ENCODE measurements at places on chromosomes 7 and 10. TPM values are rescaled to one million over a fixed set of nuclear protein-coding genes. Genes with fewer than 3 reads are reported as not detected.

Gene STAG3
- 41.3 TPM for total RNA-seq

Gene FXYD4
- total RNA-seq, result not detected

Gene SEMA3E
- total RNA-seq, result not detected

Gene C10orf62
- total RNA-seq, result not detected

Gene COPG2
- 15.3 TPM for total RNA-seq

Gene GPR26
- total RNA-seq, result not detected

Gene TAF3
- 12.4 TPM for total RNA-seq

Gene PPP1R3C
- total RNA-seq, result not detected

Gene ATP6V0A4
- total RNA-seq, result not detected

Gene ELFN1
- not detected for total RNA-seq

Gene SFRP4
- total RNA-seq, result not detected

DNA sequence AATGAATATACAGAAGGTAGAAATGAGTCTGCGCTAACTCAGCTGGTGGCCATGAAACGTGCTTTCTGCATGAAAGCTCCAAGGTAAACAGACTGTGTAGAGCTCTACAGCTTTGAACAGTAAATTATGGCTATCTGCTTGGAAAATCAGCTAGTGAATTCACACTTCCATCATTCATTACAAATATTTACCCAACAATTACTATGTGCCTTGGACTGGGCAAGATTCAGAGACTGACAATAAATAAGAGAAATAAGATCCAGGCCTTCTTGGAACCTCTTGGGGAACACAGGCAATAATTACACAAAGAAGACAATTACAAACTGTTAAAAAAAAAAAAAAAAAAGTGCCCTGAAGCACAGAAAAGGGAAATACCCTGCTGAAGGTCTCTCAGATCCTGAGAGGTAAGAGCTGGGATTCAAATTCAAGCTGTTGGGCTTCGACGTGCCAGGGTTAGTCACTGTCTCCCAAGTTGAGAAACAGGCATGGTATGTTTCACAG lies 15.8 kb downstream of the TSPAN12 start:
- DNase-seq, result no peak

GRCh38 chr7:28423918-28424514 lies 11.7 kb downstream of the CREB5 start:
- no peak for DNase-seq

GRCh38 chr10:22345301-22346095 lies at the start of gene SPAG6:
TSS of gene SPAG6 (plus strand) at chr10:22345496. CDS start at chr10:22345612, 116 bp downstream.
- peak; percentile 50 for DNase-seq

GRCh38 chr7:104971290-104972071 lies 42.5 kb upstream of the KMT2E start:
- DNase-seq, result no peak

DNA sequence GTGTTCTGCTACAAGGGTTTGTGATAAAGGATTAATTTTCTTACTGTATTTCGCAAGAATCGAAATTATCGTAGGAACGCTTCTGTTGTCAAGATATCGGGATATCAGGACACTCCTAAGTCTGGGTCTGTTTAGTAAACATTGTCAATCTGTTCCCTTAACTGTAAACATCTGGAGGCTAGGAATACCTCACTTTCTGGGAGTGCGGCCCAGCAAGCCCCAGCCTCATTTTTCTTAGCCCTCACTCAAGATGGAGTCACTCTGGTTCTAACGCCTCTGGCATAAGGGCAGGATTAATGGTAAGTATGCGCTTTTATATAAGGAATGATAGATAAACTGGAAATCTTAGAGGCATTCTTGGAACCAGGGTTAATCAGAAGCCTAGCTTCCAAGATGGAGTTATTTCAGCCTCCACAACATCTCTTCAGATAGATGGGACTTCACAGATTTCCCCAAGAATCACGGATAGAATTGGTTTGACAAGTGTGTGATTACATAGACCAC lies 30.1 kb upstream of the CCL24 start:
- DNase-seq, result no peak

GRCh38 chr10:95767884-95768556 lies 12.1 kb downstream of the ENTPD1 start:
- peak; percentile 32 for DNase-seq

GRCh38 chr7:50146692-50147091 lies 53.6 kb upstream of the ZPBP start:
- no peak for DNase-seq

DNA sequence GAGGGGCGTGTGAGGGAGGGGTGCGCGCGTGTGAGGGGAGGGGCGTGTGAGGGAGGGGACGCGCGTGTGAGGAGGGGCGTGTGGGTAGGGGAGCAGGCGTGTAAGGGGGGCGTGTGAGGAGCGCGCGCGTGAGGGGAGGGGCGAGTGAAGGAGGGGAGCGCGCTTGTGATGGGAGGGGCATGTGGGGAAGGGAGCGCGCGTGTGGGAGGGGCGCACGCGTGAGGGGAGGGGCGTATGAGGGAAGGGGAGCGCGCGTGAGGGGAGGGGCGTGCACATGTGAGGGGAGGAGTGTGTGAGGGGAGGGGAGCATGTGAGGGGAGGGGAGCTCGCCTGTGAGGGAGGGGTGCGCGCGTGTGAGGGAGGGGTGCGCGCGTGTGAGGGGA lies 19.1 kb downstream of the MXI1 start:
- peak; percentile 82 for DNase-seq

GRCh38 chr7:88169717-88170320 lies 50.0 kb downstream of the SRI start:
- no peak for DNase-seq

- DNase-seq, result no peak
Measured at GRCh38 chr7:127792528-127793342, 140.7 kb downstream of the SND1 start.

All from activated B cell treated with CpG ODN at 0.5 μM for 24 hours (primary cell).